ENCODE measurements at places on chromosomes 16 and 17.

GRCh38 chr16:31529108-31529936 is 1.6 kb downstream of the AHSP start:
- DNase-seq: no peak

DNA sequence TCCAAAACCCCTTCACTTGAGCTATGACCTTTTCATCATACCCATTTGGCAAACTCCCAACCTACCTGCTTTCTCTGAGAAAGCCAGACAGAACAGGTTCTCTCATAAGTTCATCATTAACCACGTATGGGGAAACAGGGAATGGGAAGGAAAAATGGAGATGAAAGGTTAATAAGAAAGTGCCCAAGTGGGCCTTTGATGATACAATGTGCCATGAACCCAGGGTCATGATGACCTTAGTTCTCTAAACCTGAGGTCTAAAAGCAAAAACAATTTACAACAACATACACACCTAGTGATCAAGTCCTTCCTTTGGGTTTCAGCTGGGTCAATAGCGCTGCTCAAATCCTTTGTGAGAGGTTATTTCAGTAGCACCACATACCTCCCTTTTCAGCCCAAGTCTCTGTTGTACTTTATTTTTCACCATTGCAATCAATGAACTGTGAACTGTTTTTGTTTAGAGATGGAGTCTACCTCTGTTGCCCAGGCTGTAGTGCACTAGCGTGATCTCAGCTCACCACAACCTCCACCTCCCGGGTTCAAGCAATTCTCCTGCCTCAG is 14.5 kb upstream of the RANGRF start:
- no peak for DNase-seq

- DNase-seq: no peak
These were observed 13.3 kb downstream of the GRB7 start for GRCh38 chr17:39751016-39751543.

GRCh38 chr16:66948837-66949225 is 12.2 kb upstream of the CES3 start:
- no peak for DNase-seq

DNA sequence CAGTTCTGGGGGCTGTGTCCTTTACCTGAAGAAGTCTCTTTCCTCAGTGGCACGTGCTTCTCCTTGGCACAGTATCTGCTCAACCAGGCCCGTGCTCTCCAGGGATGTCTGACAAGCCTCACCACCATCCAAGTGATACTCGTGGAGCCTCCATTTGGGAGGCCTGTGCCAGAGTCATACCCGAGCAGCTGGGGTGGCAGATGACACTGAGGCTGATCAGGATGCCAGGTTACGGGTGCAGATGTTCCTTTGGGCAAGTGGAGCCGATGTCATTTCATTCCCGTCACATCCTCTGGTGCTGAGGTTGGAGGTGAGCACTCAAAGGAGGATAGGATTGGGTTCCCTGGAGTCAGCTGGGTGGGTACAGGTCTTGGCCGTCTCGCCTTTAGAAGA is 87.2 kb downstream of the KSR1 start:
- no peak for DNase-seq

- DNase-seq: no peak
These were observed 100.4 kb upstream of the FA2H start for GRCh38 chr16:74874912-74875546.

All from NCI-H1436 (cell line).